ENCODE measurements at places on chromosomes 6 and 20. TPM values are rescaled to one million over a fixed set of nuclear protein-coding genes. Genes with fewer than 3 reads are reported as not detected.

MAFB gene
- 0.35 TPM for total RNA-seq

ZC3H12D gene
- 0.15 TPM for total RNA-seq

ROS1 gene
- total RNA-seq: 2.7 TPM

KCNS1 gene
- 22.6 TPM for total RNA-seq

FAXC gene
- 8.1 TPM for total RNA-seq

TFAP2D gene
- not detected for total RNA-seq

SCAND1 gene
- 86.8 TPM for total RNA-seq

SLC24A3 gene
- total RNA-seq: under 0.01 TPM

HTR1E gene
- 0.15 TPM for total RNA-seq

OR2J3 gene
- not detected for total RNA-seq
